Dorsolateral prefrontal cortex (tissue), 122 donors: ENCODE measurements at places on chromosomes 5 and 9.

DNA sequence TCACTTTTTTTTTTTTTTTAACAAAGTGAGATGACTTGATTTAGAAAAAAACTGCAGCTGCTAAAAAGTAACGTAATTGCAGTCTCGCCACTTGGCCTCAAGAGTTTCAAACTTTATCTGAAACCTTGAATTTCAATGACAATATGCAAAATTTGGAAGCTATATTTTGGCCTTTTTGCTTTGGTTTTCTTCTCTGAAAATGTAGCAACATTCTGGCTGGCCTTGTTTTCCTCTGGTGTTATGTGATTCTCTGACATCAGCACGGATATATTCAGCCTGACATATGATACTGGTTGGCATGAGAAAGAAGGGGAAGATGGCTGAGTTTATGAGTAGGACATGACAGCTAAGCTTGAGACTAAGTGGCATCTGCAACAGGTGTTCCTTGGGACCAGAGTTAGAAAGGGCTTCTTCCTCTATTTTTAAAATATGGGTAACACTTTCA is 136.5 kb downstream of the MEF2C start:
- DNase-seq, result no peak

GRCh38 chr9:124741149-124741548 is 30.0 kb downstream of the NR6A1 start:
- no peak for DNase-seq

- DNase-seq, result no peak
Observed at GRCh38 chr9:37286530-37287175, 135.8 kb upstream of the GRHPR start.

DNA sequence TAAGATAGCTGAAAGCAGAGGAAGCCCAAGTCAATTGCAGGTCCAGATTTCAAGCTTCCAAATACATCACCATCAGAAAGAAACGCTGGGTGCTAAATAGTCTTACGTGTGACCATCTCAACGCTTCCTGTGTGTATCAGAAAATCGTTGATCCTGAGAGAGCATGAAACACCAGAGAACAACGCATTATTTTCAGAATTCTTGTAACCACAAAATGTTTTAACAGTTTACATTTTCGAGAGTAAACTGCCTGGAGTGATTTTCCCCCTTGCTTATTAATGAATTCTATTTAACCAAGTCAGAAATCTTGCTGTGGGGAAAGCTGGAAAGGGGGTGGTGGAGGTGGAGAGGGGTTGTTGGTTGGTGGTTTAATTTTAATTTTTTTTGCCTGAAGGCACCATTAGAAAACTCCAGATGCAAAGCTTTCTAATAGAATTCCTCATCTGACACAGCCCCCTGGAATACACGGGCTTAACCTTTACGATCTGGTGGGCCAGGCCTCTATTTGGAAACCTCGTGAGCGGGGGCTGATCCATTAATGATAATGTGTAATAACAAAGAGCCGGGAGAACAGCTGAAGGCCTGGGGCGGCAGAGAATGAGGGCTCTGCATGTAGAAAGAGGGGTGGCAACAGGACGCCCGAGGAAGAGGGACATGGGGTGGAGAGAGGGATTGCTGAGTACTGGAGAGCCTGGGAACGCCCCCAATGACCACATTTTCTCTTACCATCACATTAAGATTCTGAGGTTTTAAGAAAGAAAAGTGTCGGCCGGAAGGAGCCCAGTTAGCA is 124.5 kb upstream of the NFIB start:
- no peak for DNase-seq

DNA sequence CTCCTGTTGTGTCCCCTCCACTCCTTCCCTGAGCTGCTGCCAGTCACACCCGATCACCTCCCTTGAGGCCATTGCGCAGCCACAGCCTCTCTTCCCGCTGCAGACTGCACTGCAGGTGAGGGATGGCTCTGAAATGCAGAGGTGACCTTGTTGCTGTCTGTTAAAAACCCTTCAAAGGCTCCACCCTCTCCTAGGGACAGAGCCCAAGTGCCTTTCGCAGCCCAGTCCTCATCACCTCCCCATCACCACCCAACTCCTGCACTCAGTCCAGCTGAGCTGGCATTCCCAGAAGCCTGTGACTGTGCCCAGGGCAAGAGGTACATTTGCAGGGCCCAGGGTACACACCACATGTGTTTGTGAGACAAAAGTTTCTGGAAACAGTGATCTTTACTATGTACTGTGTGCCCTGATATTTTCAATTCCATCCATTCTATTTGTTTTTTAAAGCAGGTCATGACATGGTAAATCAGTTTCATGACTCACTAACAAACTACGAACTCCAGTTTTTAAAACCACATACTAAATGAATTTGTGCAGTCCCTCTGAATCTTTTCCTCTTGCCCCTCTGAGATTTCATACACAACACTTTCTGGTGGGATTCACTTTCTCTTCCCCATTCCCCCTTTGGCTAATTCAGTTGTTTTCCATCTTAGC is 73.0 kb upstream of the SPOCK1 start:
- no peak for DNase-seq

DNA sequence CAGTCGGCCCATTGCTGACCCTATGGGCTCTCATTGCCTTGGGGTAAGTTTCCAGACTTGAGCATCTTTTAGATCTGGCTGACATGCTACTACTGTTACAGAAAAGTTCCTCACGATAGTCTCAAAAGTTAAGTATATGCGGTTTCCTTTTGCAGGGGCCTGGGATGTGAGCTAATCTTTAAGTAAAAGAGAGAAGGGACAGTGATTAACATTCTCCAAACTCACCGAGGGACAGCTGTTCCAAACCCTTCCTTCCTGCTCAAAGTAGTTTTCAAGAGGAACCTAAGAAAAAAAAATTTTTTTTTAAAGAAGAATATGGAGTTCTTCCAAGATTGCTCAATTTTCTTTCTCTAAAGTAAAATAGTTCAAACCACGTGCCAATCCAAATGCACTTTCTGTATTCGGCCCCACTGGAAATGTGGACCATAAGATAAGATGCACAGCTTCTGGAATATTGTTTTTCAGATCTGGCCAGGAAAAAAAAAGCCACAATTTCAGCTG is 168.0 kb upstream of the SPRY4 start:
- DNase-seq, result no peak

DNA sequence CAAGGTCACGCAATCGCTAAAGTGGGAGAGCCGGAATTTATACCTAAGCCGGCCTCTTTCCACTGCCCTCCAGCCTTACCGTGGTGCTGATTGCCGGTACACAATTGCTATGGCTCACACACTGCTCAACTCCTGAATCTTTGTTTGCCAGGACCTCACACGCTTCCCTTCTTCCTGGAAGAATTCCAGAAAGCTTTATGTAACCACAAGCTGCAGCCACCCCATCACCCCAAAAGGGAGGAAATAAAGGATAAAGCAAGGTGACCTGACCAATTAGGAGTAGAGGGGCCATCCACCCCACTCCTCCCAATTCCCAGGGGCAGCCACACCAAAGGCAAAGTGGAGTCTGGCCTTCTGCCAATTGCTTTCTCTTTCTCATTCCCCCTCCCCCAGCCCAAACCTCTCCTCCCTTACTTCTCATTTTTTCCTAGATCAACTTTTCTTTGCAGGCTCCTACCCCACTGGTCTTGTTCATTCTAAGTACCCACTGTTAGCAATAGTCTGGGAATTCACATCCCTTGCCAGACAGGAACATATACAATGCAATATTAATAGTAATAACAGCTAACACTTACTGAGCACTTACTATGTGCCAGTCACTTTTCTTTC is 18.0 kb upstream of the CDC23 start:
- no peak for DNase-seq

DNA sequence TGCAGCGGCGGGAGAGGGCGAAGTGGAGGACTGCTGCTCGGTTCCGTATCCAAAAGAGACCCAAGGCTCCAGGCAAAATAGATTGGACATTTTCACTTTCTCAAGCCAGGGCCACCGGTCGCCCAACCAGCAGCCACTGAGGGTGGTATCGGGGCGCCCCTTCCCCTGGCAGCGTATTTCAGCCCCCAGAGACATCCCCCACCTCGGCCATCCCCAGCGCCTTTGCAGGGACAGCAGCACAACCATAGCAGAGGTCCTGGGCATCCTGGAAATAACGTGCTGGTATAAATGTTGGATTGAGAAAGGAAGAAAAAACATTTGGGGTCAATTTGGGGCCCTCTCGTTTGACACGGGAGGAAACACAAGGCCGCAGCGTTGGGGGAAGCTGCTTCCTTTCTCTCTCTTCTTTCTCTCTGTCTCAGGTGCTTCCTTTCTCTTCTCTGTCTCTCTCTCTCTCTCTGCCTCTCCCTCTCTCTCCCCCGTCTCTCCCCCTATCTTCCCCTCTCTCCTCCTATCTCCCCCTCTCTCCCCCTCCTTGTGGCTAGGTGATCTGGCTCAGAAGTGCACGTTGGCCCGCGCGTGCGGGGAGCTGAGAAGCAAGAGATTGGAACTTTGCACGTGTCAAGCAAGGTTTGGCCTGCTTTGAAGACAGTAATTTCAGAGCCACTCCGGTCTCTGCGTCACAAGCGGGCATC is 624 bp upstream of the RETREG1 start:
- DNase-seq, result no peak

GRCh38 chr5:179427032-179427675 is 81.9 kb upstream of the ADAMTS2 start:
- no peak for DNase-seq

DNA sequence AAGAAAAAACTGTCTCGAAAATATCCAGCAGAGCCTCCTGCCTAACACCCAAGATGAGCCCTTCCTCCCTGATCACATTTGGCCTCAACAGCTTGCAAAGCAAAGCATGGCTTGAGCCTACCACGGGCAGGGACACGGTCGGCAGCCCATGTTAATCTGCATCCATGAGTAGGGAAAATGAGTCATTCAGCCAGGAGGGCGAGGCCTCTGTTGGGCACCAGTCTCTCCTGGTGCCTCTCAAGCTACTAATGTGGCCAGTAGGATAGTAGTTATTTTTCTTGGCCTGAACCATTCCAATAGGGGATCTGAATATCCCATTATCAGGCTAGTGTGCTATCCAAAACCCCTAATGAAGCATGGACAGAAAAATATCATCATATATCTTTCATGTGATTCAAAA is 43.0 kb upstream of the SHB start:
- DNase-seq, result no peak

DNA sequence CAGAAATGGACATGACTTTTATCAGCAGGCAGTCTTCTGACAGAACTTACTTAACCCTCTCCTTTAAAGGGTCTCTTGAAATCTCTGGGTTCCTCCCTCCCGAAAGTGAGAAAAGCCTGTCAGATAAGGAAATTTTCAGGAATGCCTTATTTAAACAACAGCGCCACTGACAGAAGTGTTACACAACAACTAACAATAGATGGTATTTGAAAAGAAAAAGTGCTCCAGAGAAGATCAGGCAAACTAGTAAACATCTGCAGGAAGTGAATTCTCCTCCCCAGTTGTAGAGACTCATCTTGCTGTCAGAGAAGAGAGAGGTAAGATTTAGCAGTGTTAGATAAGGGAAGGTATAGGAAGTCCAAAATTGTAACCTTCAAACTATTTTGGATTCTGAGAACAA is 107.2 kb upstream of the NFIL3 start:
- no peak for DNase-seq

- no peak for DNase-seq
Observed at GRCh38 chr9:90124961-90125360, 517.7 kb downstream of the DIRAS2 start.

- no peak for DNase-seq
Observed at GRCh38 chr9:115756736-115757135, 396.9 kb upstream of the PAPPA start.
